ENCODE measurements at places on chromosomes 2 and 18. TPM values are rescaled to one million over a fixed set of nuclear protein-coding genes. Genes with fewer than 3 reads are reported as not detected.

The MALL gene
- 12.9 TPM for polyA plus RNA-seq

The IL36RN gene
- polyA plus RNA-seq: not detected

The REEP1 gene
- polyA plus RNA-seq: 3.2 TPM

DNA sequence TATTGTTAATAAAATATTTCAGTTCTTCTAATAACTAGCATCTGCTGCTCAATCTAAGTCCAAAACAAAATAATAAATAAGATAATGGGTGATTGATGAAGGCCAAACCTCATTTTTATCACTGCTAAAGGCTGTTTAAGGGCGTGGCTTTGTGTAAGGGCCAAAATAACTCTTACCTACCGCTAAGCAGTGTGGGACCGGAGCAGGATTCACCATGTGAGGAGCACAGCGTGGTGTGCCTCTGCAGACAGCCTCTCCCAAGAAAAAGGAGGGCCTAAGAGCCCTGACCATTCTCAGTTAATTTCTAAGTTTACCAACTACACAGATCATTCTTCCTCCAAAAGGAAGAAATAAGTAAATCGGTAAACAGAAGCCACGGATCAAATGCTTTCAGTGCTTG is 353.7 kb downstream of the ARL6IP6 start:
- no peak for DNase-seq

DNA sequence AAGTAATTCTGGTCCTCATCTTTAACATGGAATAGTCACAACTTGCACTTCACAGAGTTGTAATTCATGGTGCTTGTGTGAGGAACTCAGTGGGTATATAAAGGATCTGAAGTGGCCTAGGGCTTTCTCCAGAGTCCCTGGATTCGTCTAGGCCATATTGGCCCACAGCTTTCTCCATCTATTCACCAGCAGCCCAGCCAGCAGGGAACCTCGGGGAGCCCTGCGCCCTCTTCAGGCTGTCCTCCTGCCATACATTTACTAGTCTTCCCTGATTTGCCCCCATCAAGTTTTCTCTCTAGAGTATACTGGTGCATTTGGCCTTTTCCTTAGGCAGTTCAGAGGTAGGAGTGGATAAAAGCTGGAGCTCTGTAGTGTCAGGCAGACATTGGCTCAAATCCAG is 278.3 kb downstream of the MYCN start:
- no peak for DNase-seq
